Fibroblast of skin of back (primary cell): ENCODE measurements at places on chromosomes 12 and 14.

DNA sequence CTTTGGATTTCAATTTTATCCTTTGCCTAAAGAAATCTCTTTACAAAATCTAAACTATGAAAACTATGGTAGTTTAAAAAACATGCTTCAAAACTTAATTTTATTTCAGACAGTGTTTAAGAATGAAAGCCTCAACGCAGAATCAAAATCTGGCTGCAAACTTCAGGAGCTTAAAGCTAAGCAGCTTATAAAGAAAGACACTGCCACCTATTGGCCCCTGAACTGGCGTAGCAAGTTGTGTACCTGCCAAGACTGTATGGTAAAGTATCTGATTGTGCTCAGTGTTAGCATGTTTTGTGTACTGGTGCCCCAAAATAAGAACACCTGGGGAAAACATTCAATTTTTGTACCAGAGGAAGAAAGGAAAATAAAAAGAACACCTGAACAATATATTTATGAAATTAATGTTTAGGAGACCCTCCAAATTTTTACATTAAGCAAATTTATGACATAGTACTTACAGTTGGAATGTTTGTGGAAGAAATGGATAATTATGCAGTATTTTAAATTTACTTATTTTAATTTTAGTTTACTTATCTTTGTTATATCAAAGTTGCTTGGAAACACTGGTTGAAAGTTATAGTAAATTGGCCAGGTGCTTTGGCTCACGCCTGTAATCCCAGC lies 12.2 kb downstream of the UBR7 start:
- peak; percentile 43 for DNase-seq

GRCh38 chr12:75735853-75736252 lies 224.4 kb upstream of the KRR1 start:
- no peak for DNase-seq

- peak; percentile 21 for DNase-seq
Measured at GRCh38 chr12:68303850-68304249, 28.3 kb downstream of the MDM1 start.

DNA sequence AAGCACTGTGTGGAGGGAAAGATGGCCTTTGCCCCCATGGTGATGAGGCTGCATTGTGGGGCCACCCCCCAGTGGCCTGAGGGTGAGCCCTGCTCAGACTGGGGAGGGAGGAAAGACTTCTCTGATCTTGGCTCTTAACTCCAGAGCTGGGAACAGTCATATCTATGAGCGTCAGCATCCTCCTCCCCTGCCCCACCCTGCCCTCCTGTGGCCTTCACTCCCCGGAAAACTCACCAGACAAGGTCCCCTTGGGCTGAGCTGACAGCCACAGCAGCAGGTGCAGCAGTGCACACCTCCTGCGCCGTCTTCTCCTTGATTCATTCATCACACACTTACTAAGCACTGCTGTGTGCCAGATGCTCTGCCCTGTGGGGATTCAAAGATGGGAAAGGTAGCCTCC lies 98.8 kb downstream of the B4GALNT3 start:
- no peak for DNase-seq

GRCh38 chr14:96245710-96246538 lies 10.1 kb upstream of the BDKRB1 start:
- DNase-seq: peak; percentile 85

DNA sequence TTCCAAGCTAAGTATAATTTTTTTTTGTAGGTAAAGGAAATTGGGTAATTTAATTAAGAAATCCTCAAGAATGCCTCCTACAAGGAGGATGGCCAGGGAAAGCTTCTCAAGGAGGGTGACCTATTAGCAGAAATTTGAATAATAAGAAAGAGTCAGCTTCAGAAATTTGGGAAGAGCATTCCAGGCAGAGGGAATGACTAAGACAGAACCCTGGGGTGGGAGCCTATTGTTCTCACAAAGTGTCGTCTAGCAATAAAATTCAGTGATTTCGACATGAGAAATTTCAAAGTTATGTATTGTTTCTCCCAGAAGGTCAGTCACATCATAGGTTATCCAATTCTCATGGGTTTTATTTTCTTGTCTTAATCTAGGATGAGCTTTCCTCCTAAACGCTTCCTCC lies 1168.4 kb downstream of the AACS start:
- no peak for DNase-seq

DNA sequence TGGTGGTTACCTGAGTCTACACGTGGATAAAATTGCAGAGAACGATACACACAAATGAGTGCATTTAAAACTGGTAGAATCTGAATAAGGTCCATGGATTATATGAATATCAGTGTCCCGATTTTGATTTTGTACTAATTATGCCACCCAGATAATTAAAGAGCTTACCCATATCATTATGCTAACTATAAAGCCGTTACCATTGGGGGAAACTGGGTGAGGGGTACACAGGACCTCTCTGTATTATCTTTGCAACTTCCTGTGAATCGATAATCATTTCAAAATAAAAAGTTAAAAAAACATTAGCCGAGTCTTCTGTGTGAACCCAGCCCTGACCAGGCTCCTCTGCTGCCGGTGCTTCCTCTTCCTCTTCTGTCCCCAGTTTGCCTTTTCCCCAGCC lies 107.1 kb downstream of the SMOC1 start:
- no peak for DNase-seq

DNA sequence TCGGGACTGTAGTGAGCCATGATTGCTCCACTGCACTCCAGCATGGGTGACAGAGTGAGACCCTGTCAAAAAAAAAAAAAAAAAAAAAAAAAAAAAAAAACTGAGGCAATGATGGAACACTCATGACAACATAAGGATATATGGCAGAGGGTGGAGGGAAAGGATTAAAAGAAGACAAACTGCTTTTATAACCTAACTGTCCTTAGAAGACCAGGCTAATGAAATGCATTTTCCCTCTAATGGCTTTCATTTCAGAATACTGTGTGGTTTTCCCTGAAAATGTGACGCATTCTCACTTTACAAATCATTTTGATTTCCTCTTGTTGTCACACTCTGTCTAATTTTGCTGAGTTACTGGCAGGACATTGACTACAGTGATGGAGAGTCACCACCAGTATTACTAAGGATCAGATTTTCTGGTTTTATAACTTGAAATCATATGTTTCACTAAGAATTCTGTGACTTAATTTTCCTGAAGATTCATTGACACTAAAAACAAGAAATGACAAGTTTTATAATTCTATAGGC lies 137.6 kb upstream of the SSTR1 start:
- DNase-seq: no peak

- no peak for DNase-seq
Measured at GRCh38 chr12:125734137-125734536, 668.9 kb downstream of the AACS start.

GRCh38 chr12:92096346-92097136 lies 49.1 kb downstream of the BTG1 start:
- peak; percentile 45 for DNase-seq

- DNase-seq: no peak
Measured at GRCh38 chr12:32025906-32026305, 66.7 kb downstream of the RESF1 start.

GRCh38 chr12:55972042-55972441 lies 1.8 kb upstream of the RAB5B start:
- peak; percentile 66 for DNase-seq

- peak; percentile 60 for DNase-seq
Measured at GRCh38 chr12:105204916-105205315, 31.1 kb downstream of the APPL2 start.

DNA sequence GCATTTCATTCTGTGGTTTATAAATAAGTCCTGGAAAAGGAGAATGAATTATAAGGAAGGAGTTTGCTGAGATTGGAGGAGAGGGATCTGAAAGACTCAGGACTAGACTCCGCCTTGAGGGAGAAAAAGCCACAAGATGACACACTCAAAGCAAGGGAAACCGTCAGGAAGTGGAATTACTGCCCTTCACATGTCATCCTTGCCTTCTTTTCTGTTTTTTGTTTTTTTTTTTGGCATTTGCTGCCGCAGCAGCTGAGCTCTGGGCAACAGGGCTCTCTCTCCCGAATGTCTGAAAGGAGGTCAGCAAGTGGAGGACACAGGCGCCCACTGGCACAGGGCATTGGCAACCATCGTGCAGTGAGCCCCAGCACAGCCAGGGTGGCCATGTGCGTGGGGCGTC lies 344.9 kb downstream of the DPF3 start:
- DNase-seq: peak; percentile 23

DNA sequence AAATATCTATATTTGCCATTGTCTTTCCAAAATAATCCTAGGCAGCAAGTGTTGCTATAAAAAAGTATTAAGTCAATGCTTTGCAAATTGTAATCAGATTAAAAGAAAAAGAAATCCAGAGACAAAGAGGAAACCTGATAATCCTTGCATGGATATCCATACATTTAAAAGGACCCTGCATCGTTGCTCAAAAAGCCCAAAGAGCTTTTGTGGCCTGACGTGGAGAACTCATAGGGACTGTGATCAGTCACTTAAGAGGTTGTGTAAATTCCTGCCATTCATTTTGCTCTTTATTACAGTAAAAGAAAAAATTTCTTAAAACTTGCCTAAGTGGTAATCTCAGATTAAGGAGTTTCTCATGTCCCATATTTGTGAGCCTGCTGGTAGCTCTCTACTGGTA lies 392.6 kb downstream of the C12orf75 start:
- no peak for DNase-seq

- no peak for DNase-seq
Measured at GRCh38 chr12:94725375-94726168, 75.2 kb upstream of the TMCC3 start.

GRCh38 chr12:83018088-83018487 lies 331.4 kb downstream of the TMTC2 start:
- no peak for DNase-seq

GRCh38 chr12:14264778-14265177 lies 100.7 kb upstream of the ATF7IP start:
- peak; percentile 18 for DNase-seq

GRCh38 chr14:35167496-35167895 lies 45.1 kb downstream of the PRORP start:
- DNase-seq: no peak

- peak; percentile 39 for DNase-seq
Measured at GRCh38 chr12:108800591-108800990, 56.8 kb downstream of the SSH1 start.

- DNase-seq: no peak
Measured at GRCh38 chr14:35335388-35336092, 43.4 kb downstream of the PSMA6 start.

DNA sequence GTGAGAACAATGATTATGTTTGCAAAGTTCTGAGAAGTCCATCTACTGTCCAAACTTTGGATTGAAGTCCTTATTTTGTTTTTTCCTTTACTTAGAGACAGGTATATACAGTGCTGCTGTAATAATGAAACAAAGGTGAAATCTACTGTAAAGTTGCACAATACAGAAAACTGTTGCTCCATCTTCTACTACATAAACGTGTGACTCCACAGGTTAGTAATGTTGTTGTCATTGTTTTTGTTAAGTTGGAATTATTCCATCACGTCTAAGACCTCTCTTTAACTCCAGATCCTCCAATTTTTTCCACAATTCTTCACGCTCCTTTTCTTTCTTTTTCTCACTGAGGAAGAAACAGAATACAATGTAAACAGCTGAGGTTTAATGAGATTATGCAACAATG lies 57.0 kb upstream of the GPHB5 start:
- no peak for DNase-seq

- DNase-seq: no peak
Measured at GRCh38 chr14:101177301-101177971, 273.9 kb upstream of the RTL1 start.

DNA sequence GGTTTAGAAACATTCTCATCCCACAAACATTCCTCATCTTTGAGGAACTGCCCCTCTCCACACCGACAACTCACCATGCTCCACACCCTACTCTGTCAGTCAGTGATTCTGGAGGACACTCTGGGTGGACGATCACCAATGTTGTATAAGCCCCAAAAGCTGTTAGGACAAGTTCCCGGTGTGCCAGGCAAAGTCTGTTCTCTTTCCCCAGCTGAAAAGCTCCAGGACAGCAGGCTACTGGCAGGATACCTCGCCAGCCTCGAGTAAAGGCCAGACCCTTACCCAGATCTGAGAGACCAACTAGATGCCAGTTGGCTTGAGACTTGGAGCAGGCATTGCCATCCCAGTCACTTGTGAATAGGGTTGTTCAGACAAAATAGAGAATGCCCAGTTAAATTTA lies 12.0 kb downstream of the KRT5 start:
- DNase-seq: no peak

- DNase-seq: peak; percentile 90
Measured at GRCh38 chr12:27595231-27595642, 71.2 kb downstream of the PPFIBP1 start.

DNA sequence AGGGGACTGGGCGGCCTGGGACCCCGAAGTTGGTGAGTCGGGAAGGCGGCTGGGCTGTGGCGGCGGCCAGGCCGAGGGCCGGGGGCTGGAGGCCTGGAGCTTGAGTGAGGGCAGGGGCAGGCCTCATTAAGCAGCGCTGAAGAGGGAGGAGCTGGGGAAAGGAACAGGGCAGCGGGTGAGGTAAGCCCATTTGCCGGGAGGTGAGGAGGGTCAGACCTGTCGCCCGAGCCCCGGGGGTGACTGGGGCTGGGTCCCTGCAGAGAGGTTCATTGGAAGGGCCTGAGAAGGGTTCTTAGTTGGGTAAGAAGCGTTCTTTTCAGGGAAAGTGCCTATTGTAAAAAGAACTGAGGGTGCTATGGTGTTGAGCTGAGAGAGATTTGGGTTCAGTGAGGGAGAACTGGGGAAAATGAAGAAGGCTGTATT lies 441 bp downstream of the RAB5B start:
- DNase-seq: peak; percentile 39

DNA sequence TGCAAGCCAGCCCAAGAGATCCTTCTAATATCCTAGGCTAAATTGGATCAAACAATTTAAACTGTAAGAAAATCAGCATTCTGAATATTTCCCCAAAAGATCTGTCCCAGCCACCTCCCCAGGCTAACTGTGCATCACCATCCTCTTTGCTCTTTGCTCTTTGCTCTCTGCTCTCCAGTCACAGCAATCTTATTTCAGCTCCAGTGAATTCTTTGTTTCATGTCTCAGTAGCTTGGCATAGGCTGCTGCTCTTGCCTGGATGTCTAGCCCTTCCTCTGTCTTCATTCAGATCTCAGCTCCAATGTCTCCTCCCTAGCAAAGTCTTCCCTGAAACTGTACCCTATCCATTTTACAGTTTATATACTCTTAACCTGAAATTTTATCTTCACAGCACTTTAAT lies 399.8 kb upstream of the USP15 start:
- DNase-seq: no peak

DNA sequence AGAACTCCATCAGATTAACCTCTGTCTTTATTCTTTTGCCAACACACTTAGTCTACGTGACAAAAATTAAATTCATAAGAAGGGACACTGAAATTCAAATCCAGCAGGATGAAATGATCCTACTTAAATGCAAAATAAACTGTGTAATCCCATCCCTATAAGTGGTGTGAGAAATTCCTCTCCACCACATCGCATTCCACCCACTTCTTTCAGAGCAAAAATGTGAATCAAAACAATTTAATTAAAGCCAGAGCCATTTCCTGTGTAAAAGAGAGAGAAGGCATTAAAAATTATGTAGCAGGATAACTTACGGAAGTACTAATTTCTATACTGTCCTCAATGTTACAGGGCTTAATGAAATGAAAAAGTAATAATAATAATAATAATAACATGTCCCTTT lies 844.3 kb downstream of the GALC start:
- peak; percentile 82 for DNase-seq

DNA sequence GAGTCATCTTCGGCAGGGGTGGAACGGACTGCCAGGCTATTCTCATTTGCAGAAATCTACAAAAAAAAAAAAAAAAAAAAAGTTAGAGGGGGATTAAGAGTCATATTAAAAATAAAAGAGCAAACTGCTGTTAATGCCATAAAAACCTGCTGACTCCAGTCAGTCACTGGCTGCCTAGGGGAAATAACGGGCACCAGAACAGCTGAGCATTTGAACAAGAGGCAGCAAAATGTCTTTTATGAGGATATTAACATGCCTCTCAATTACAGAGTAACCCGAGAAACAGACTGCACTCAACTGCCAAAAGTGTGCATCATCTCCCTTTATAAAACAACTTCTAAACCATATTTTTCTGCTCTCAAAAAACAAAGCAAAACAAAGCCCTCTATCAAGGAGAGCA lies 28.7 kb upstream of the CERS5 start:
- no peak for DNase-seq
